ENCODE measurements at places on chromosomes 12 and 14.

GRCh38 chr12:21026302-21026701 lies 104.7 kb upstream of the SLCO1B1 start:
- DNase-seq = no peak

GRCh38 chr12:6279631-6280030 lies 30.9 kb upstream of the PLEKHG6 start:
- DNase-seq = no peak

DNA sequence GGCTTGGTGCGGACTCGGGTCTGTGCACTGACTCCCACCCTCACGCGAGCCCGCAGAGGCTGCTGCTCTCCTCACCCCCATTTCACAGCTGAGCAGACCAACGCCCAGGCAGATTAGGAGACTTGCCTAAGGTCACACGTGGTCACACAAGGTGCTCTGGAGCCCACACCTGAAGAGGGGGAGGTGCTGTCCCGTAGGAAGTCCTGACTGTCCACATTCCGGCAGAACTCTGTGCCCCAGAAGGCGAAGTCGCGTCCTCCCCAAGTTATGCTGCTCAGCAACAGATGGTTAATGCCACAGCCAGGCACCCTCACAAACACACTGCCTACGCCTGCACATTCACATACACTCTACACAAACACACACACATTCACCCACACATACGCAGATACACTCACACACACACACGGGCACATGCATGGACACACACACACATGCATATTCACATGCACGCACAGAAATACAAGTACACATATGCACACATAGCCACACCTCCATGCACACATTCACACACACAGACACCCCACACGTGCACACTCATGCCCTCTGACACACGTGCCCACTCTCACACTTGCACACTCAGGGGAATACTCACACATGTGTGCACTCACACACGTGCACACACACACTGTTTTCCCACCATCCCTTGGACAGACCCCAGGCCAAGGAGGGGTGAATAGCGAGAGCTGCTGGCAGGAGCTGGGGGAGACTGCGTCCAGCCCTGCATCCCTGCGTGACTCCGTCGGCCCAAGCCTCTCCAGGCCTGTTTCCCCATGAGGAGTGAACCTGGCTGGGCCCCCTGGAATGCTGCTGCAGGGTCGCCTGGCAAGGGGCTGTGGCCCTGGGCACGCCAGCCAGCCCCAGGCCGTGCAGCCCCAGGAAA lies 4.1 kb downstream of the C14orf180 start:
- no peak for DNase-seq

- no peak for DNase-seq
Measured at GRCh38 chr14:75607842-75608640, 29.6 kb downstream of the FLVCR2 start.

- DNase-seq = no peak
Measured at GRCh38 chr12:64087761-64088160, 134.3 kb downstream of the KICS2 start.

DNA sequence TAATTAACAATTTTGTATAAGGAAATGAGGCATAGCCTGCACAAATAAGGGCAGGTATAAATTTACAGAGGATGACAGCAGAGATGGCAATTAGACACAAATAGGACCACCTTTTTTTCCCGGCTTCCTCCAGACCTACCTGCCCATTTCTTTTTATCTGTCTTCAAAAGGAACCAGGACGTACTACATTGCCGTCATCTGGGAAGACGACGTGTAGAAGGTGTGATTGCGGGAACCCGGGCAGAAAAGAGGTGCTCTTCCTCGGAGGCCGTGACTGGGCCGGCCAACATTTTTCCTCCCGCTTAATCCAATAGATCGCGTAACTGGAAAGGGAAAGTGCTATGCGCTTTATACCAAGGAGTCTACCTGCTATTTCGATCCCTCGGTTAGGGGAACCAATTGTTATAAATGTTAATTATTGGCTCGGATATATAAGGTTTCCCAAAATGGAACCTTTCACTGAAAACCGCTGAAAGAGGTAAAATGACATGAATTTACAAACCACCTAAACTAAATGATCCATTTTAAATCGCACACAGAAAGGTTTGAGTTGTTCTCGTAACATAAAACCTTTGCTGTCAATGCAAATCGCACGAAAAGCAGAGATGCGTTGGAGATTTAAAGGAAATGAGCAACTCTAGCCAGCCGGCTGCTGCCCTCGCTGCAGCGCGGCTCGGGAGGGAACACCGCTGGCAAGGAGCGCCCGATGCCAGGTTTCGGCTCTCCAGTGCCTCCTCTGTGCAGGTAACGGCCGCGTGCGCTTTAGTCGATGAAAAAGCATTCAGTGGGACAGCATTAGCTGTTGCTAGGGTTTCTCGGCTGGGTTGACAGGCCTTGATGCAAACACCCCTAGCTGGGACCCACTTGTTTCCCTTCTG lies 2.8 kb upstream of the SIX1 start:
- DNase-seq = no peak

GRCh38 chr14:81981307-81981675 lies 447.6 kb upstream of the SEL1L start:
- no peak for DNase-seq

DNA sequence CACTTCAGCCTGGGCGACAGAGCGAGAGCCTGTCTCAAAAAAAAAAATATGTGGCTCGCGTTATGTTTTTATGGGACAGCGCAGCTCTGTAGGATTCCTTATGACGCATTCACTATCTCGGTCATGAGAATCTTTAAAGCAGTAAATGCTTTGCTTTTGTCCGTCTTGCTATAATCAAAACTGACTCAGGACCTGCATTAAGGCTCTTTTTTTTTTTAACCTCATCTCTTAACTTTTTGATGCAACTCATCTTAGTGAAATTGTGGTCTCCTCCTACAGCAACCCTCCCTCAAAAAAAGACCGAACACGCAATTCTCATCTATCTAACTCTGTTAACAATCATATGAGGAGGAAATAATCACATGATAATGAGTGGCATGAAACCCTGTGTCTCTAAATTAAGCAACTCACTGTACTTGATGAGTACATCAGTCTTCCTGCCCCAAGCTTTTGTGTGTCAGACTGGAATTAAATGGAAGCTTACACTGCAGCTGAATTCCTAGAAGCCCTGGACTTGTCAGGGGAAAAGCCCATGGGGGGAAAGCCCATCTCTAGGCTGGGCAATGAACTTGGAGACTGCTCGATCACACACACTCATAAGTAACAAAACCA lies 4.3 kb downstream of the P2RX4 start:
- DNase-seq = no peak

DNA sequence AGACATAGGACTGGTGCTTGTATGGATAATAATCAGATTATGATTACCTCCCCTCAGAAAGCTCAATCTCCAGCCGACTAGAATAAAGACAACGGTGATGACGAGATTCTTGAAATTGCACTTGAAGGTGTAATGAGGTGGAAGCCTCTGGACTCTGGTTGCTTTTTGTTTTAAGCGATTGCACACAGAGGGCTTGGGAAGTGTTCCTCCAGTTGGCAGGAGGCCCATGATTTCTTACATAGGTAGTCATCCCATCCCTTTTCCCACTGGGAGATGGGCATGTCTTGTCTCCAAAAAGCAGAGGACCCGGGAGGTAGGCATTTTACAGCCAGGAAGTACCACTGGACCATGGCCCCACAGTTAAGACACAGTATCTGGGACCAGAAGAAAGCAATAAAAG lies 165.7 kb upstream of the FKBP4 start:
- DNase-seq = no peak

DNA sequence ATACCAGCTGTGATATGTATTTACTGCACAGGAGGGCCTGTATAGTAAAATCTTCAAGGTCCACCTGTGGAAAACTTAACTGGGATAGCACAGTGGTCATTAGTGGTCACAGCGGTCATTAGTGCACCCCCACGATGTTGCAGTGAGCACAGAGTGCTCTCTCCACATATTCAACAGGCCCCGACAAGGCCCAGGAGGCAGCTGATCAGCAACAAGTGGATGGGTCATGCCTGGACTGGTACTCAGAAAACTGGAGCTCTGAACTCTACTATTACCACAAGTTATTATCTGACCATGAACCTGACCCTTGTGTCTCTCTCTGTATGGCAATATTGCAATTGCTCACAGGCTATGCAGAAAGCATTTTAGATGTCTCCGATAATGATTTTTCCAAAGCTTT lies 129.5 kb downstream of the SLC35F4 start:
- no peak for DNase-seq

GRCh38 chr14:102699416-102700110 lies 77.7 kb upstream of the TRAF3 start:
- no peak for DNase-seq

DNA sequence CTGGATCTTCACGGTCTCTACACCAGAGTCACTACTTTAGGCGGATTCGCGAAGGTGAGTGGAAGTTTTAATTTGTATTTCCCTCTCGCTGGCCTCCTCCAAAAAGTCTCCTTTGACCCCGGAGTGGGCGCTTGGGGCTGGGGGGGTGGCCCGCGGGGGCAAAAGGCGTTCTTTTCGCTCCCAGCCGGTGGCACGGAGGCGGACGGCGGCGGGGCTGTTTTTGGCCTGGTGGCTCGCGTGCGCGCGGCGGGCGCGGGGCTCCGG lies 510 bp downstream of the ARID2 start:
- DNase-seq = no peak
